ENCODE measurements at places on chromosomes 16 and 17.

DNA sequence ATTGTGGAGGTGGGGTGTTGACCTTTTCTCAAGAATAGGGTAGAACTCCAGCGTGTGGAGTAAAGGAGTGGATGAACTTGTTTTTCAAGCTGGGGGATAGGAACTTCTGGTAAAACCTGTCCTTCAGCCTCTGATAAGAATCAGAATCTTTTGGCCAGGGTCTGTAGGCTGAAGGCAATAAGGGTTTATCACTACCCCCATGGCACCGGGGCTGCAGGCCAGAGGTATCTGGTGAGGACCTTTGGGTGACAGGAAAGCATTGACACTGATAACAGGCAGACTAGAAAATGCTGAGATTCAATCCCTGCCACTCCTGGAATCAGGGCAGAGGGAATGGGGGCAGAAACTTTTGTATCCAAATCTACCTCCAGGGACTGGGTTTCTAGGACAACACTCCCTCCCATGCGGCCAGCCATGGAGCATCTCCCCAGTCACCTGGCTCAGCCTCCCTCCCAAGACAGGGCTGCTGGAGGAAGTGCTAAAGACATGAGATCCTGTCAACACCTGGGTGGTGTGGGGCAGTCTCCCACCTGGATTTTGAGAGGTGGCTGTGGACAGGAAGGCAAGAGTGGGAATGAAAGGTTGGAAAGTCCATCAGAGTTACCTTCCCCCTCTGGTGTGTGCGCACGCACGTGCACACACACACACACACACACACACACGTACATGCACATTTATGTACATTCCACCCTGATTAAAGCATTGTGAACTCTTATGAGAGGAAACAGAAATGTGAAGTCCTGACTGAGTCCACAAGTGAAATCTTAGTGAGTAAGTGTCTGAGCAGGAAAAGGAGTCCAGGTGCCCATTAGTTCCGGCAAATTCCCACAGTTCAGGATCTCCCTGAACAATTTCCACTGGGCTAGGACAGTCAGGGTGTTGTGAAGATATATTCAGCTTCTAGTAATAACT, 53.1 kb upstream of the MARCHF10 start:
- no peak for DNase-seq

GRCh38 chr17:11628831-11629230, 30.6 kb downstream of the DNAH9 start:
- no peak for DNase-seq

GRCh38 chr17:57550016-57550415, 195.1 kb downstream of the CCDC182 start:
- DNase-seq: no peak

- no peak for DNase-seq
Measured at GRCh38 chr17:2484876-2485275, 26.8 kb downstream of the METTL16 start.

GRCh38 chr16:24253192-24253591, 2.9 kb upstream of the CACNG3 start:
- peak; percentile 48 for DNase-seq

GRCh38 chr17:43570518-43570928, 24.4 kb upstream of the ETV4 start:
- DNase-seq: no peak

DNA sequence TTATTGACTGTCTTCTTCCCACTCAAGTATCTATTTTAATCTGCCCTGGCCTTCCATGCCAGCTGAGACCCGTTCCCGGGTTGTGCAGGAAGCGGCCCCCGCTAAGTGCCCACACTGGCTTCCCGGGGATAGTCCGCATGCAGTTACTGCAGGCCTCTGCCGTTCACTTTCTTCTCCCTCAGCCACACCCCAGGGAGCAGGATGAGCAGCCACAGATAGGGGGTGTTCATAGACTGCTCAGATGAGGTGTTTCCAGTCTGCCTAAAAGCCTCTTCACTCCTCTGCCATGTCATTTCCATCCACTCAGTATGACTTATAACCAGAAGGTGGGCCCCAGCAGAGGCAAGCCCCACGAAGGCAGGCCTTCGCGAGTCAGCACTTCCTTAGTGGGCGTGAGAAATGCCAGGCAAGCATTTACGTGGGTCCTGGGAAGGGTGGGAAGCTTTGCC, 7.7 kb downstream of the MED9 start:
- DNase-seq: no peak

All from AML-193 (cell line).